PC-3 (cell line): ENCODE measurements at places on chromosomes 5 and 9. TPM values are rescaled to one million over a fixed set of nuclear protein-coding genes. Genes with fewer than 3 reads are reported as not detected.

The IL33 gene
- total RNA-seq = 1.6 and 2.7 TPM in 2 replicates

The KCNMB1 gene
- not detected in 2 replicates for total RNA-seq

The GPRIN1 gene
- 18.7 and 19.9 TPM in 2 replicates for total RNA-seq

The CMBL gene
- 35.7 and 38.4 TPM in 2 replicates for total RNA-seq

The APBA1 gene
- 0.06 and 0.07 TPM in 2 replicates for total RNA-seq

The OR13C4 gene
- total RNA-seq = not detected in 2 replicates

The C9orf153 gene
- 1.9 TPM in 1 of 2 replicates, not detected in the other for total RNA-seq

The MED22 gene
- 20.5 and 24.5 TPM in 2 replicates for total RNA-seq

The TMEM174 gene
- not detected in 2 replicates for total RNA-seq

The IL9 gene
- not detected in 2 replicates for total RNA-seq

The TNFSF15 gene
- total RNA-seq = 1.7 and 2.2 TPM in 2 replicates
